ENCODE measurements at places on chromosomes 12 and 14. TPM values are rescaled to one million over a fixed set of nuclear protein-coding genes. Genes with fewer than 3 reads are reported as not detected.

- no peak for DNase-seq
These were observed 3.2 kb upstream of the MED13L start for GRCh38 chr12:116280595-116281290.

The RAD51AP1 gene
- total RNA-seq, result 3.0 TPM

- DNase-seq, result no peak
These were observed 15.7 kb upstream of the PWP1 start for GRCh38 chr12:107669946-107670345.

DNA sequence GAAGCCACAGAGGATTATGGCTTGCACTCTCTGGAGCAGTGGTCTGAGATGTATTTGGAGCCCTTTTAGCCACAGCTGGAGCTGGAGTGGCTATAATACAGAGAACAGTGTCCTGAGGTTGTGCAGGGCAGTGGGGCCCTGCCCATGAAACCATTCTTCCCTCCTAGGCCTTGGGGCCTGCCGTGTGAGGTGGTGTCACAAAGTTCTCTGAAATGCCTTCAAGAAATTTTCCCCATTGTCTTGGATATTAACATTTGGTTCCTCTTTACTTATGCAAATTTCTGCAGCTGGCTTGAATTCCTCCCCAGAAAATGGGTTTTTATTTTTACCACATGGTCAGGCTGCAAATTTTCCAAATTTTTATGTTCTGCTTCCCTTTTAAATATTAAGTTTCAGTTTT is 79.3 kb downstream of the UNC79 start:
- DNase-seq, result no peak

- peak; percentile 95 for DNase-seq
These were observed 371.8 kb upstream of the PRICKLE1 start for GRCh38 chr12:42961395-42961794.

The ADAM21 gene
- 1.2 TPM for total RNA-seq

The KCNH3 gene
- under 0.01 TPM for total RNA-seq

GRCh38 chr12:56761812-56762211 is 1.3 kb upstream of the HSD17B6 start:
- DNase-seq, result no peak

The KNTC1 gene
- 12.7 TPM for total RNA-seq

DNA sequence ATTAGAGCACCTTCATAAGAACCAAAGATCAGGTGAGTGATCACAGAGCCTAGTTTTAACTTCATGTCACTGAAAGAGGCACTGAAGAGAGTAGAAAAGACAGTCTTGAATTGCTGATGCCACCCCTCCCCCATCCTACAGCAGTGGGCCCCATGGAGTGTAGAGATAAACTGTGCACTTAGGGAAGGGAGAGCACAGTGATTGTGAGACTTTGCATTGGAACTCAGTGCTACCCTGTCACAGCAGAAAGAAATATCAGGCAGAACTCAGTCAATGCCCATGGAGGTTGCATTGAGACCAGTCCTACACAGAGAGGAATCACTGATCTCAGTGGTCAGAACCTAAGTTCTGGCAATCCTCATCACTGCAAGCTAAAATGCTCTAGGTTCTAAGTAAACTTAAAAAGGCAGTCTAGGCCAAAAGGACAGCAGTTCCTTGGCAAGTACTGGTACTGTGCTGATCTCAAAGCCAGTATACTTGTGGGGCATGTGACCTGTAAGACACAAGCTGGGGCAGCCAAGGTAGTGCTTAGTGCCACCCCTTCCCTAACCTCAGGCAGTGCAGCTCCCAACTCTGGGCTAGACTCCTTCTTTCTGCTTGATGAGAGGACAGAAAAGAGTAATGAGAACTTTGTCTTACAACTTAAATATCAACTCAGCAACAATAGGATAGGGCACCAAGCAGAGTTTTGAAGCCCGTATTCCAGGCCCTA is 94.1 kb downstream of the FSCB start:
- no peak for DNase-seq

The LPAR5 gene
- total RNA-seq, result 0.14 TPM

GRCh38 chr14:24095271-24096068 is 1.4 kb downstream of the PCK2 start:
- peak; percentile 23 for DNase-seq

The RSRC2 gene
- 88.5 TPM for total RNA-seq

- DNase-seq, result peak; percentile 48
These were observed 814 bp downstream of the ANKRD13A start for GRCh38 chr12:109999983-110000505.

DNA sequence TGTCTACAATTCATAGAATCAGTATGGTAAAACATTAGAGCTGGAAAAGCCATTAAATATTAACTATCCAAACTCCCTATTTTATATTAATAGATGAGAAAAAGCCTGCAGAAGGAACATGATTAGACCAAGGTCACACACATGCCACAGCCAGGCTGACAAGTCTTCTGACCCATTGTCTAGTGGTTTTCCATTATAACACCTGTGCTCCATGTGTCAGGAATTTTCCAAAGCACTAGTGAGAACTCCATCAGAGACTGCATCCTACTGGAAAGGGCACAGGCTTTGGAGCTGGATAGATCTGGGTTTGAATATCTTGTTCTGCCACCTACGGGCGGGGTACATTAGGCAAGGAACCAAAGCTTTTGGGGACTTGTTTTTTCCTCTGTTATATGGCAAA is 325.5 kb downstream of the RAD51B start:
- DNase-seq, result no peak

The INHBC gene
- 0.14 TPM for total RNA-seq

The SERPINA10 gene
- not detected for total RNA-seq

DNA sequence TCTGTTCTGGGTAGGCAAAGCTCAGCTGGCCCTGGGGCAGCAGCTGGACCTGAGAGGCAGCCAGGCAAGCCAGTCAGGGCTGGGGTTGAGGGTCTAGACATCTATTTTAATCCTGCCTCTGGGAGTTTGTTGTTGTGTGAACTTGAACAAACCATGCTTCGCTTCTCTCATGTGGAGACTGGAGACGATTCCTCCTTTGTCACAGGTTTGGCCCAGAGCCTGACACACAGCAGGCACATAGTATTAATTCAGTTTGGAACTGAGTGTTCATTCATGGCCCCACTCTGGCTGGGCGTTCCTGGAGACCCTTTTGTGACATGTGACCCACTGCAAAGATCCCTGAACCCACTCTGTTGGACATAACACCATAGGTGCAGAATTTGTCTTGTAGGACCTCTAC is 39.3 kb downstream of the NGB start:
- no peak for DNase-seq

The MARCHF9 gene
- 18.8 TPM for total RNA-seq

- DNase-seq, result no peak
These were observed 167.3 kb downstream of the DACT1 start for GRCh38 chr14:58805057-58805456.

The ZC3H14 gene
- total RNA-seq, result 56.7 TPM

GRCh38 chr12:120048263-120048662 is 59.2 kb downstream of the BICDL1 start:
- DNase-seq, result no peak

DNA sequence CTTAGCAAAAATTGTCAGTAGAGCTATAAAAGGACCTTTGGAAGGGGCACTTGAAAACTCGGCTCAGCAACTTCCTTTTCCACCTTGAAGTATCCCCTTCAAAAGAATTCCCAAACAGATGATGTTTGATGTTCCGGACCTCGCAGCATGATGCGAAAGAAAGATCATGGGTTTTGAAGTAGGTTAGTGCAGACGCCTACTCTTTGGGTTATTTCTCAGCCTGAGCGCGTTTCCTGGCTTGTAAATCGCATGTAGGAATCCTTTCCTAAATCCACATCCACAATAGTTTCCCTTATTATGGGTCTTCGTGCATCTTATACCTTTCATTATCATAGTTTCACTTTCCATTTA is 584 bp upstream of the NEDD1 start:
- no peak for DNase-seq

The ACOT4 gene
- total RNA-seq, result 0.33 TPM

The C2CD5 gene
- 13.8 TPM for total RNA-seq

The KIAA0586 gene
- total RNA-seq, result 14.3 TPM

GRCh38 chr12:116544656-116545055 is 14.5 kb upstream of the MAP1LC3B2 start:
- no peak for DNase-seq

The NT5DC3 gene
- 98.5 TPM for total RNA-seq

DNA sequence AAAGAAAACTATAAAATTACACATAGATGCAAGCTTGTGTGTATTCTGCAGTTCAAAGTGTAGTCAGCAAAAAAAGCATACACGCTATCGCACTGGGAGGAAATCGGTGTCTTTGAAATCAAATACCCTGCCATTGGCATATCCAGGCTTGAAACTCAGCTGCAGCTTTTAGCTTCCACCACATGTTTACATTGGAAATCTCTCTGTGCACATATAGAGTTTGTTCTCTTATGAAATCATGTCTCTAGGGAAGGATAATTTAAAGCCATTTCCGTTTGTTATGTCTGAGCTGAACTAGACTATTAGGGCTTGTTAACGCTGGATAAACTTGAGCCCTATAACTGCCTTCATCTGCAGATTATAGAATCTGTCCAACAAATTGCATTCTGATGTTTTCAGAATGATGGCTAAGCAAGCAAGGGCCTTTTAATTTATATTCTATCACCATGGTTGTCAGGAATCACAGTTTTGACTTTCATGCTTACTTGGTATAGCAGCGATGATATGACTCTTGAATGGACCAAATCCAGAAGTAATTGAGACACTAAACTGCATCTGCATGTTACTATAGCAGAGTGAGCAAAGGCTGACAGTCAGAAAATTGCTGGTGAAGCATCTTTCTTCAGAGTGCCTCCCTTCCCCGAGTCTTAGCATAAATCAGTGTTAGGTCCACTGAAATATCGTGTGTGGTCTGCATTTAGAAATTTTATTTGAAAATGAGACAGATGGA is 442.8 kb downstream of the ZFP36L1 start:
- DNase-seq, result no peak

GRCh38 chr12:63795032-63795687 is 15.5 kb downstream of the RXYLT1 start:
- no peak for DNase-seq

- peak; percentile 6 for DNase-seq
These were observed 585.6 kb upstream of the MIS18BP1 start for GRCh38 chr14:45838597-45838996.

The ATXN7L3B gene
- 22.2 TPM for total RNA-seq

DNA sequence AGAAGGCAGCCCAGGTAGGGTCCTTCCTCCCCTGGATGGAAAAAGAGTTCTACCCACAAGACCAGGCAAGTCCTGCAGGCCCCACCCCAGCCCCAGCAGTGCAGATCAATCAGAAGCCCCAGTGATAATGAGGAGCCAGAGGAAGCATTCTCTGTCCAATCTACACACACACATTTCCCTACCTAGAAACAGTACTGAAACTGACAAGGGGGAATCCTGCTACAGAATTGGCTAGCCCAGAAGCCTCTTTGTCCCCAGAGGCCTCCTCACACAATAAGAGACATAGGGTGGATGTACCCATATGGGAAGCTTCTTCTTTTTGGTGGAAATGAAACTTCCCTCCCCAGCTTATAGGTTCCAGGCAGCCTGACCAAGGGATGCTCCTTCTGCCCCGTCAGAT is 9.9 kb downstream of the FSCB start:
- no peak for DNase-seq

- no peak for DNase-seq
These were observed 31.1 kb downstream of the ZFYVE21 start for GRCh38 chr14:103746701-103747100.

GRCh38 chr12:92921877-92922276 is 7.2 kb downstream of the EEA1 start:
- DNase-seq, result no peak

The LTBR gene
- total RNA-seq, result 134 TPM

DNA sequence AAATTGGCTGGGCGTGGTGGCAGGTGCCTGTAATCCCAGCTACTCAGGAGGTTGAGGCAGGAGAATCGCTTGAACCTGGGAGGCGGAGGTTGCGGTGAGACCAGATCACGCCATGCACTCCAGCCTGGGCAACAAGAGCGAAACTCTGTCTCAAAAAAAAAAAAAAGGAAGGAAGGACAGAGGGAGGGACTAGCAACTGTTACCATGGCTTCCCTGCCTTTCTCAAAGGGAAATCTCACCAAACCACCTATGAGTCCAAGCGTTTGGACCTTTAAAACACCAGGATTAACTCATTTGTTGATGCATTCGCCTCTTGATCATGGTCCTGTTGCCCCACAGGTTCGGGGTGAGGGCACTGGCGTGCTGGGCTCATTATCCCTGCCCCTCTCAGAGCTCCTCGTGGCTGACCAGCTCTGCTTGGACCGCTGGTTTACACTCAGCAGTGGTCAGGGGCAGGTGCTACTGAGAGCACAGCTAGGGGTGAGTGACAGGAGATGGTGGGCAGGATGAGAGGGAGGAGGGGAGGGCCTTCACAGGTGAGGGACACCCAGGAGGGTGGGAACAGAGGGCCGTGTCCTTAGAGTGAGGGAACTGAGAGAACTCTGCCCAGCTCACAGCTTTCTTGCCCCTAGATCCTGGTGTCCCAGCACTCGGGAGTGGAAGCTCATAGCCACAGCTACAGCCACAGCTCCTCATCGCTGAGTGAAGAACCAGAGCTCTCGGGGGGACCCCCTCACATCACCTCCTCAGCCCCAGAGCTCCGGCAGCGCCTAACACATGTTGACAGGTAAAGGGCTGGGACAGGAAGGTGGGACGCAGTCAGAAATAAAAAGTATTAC is 10.2 kb upstream of the MYL6B start:
- no peak for DNase-seq

DNA sequence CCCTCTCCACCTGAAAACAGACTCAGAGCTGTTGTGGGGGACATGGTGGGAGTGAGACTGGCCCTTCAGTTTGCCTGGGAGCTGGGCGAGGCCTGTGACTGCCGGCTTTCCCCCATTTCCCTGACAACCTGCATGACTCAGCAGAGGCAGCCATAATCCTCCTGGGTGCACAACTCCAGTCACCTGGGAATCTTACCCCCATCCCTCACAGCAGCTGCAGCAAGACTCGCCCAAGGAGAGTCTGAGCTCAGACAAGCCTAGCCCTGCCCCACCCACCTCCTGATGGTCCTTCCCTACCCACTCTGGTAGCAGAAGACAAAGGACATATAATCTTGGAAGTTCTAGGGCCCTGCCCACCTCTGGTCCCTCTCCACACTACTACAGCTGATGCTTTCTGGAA is 207.3 kb upstream of the ARID2 start:
- peak; percentile 14 for DNase-seq

The SIX4 gene
- 14.2 TPM for total RNA-seq

GRCh38 chr14:89415159-89415558 is 1.9 kb downstream of the FOXN3 start:
- no peak for DNase-seq

Data from mammary epithelial cell (primary cell).